ENCODE measurements at places on chromosomes 12 and 14.

DNA sequence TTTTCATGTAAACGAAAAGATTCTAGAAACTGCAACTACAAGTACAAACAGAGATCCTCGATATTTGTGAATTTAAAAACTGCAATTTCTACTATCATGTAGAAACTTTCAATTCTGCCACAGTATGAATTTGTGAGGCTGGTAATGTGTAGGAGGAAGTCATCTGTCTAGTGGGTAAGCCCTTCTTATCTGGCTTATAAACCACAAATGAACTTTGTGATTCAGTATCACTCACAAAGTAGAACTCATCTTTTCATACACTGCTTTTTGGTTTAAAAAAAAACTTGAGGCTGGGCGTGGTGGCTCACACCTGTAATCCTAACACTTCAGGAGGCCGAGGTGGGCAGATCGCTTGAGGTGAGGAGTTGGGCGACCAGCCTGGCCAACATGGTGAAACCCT, 20.7 kb downstream of the GTF2A1 start:
- DNase-seq, result no peak

GRCh38 chr12:42587601-42588523, 1.7 kb downstream of the PRICKLE1 start:
- no peak for DNase-seq

DNA sequence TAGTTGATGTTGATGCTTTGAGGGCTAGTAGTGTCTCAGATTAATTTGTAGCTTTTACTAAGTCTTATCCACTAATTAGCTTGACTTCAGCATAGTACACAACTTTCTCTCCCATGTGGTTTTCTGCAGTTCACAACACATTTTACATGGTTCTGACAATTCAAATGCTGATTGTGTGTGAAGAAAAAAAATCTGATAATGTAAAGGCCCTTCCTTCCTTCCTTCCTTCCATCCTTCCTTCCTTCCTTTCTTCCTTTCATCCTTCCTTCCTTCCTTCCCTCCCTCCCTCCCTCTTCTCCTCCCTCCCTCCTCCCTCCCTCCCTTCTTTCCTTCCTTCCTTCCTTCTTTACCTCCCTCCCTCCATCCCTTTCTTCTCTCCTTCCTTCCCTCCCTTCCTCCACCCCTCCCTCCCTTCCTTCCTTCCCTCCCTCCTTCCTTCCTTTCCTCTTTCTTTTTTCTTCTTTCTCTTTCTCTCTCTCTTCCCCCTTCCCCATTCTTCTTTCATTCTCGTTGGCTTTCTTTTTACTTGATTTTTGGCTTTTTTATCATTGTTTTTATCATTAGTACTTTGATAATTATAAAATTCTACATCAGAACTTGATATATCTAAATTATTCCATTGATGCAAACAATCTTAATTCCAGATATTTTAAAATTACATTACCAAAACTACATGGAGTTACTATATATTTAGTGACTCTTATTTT, 1415.6 kb downstream of the LRFN5 start:
- no peak for DNase-seq

DNA sequence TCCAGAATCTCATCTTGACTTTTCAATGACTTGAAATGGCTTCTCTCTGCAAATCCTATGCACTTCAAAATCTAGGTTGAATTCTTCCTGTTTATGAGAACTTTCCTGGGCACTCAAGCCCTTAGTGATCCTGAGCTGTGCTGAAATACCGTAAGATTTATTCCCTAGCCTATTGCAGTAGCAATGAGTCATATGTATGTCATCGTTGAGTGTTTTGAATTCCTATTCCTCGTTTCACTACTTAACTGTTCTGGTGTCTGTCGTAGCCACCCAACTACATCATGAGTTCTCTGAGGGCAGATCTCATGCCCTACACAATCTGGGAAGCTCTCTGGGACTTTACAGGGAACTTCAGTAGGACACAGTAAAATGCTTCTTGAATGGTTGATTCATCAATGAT, 190.8 kb upstream of the TMEM132C start:
- DNase-seq, result no peak

GRCh38 chr14:92334050-92334449, 11.1 kb downstream of the SLC24A4 start:
- no peak for DNase-seq

GRCh38 chr12:112466011-112466422, 47.3 kb downstream of the PTPN11 start:
- DNase-seq, result no peak

- no peak for DNase-seq
Measured at GRCh38 chr14:75979071-75979571, 2.7 kb downstream of the TGFB3 start.

- DNase-seq, result no peak
Measured at GRCh38 chr12:20099395-20100183, 268.7 kb upstream of the PDE3A start.

- no peak for DNase-seq
Measured at GRCh38 chr12:122934722-122935121, 31.5 kb downstream of the ABCB9 start.

DNA sequence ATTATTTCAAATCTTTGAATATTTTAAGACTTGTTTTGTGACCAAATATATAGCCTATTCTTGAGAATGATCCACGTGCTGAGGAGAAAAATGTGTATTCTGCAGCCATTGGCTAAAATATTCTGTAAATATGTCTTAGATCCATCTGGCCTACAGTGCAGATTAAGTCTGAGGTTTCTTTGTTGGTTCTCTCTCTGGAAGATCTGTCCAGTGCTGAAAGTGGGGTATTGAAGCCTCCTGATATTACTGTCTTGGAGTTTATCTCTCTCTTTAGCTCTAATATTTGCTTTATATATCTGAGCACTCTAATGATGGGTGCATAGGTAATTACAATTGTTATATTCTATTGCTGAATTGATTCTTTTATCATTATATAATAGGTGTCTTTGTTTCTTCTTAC, 617.4 kb upstream of the LRFN5 start:
- DNase-seq, result no peak

GRCh38 chr14:77303417-77304156, 17.1 kb downstream of the POMT2 start:
- DNase-seq, result no peak

DNA sequence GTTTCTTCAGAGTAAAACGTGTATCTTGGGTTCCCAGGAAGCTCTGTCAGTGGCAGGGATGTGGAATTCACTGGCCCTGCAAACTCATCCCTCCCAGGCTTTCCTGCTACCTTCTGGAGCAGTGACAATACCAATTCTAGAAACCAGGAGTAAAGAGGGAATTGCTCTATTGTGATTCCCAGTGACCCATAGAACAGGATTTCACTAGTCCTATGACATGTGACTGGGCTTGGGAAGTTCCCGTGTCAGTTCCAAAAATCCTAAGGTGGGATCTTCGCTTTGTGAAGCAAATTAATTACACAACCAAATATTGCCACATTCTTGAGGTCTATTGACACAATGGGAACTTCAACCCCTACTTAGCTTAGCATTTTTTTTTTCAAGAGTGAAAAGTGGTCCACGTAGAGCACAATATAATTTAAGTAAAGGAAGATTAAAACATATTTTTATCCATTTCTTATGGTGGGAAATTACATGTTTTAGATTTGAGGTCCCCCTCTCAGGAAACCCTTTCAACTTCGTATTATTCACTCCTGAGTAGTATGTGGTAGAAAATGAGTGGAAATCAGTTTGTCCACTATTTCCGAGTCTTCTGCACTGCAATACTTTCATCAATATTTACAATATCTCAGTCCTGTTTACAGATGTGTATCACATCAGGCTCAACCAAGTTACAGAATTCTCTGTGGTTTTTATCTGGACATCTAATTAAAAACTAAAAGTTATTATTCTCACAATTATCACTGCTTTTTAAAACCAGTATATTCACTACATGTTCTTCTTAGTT, 88.9 kb upstream of the SOX5 start:
- DNase-seq, result no peak

GRCh38 chr14:75404847-75405246, 23.0 kb upstream of the JDP2 start:
- no peak for DNase-seq

DNA sequence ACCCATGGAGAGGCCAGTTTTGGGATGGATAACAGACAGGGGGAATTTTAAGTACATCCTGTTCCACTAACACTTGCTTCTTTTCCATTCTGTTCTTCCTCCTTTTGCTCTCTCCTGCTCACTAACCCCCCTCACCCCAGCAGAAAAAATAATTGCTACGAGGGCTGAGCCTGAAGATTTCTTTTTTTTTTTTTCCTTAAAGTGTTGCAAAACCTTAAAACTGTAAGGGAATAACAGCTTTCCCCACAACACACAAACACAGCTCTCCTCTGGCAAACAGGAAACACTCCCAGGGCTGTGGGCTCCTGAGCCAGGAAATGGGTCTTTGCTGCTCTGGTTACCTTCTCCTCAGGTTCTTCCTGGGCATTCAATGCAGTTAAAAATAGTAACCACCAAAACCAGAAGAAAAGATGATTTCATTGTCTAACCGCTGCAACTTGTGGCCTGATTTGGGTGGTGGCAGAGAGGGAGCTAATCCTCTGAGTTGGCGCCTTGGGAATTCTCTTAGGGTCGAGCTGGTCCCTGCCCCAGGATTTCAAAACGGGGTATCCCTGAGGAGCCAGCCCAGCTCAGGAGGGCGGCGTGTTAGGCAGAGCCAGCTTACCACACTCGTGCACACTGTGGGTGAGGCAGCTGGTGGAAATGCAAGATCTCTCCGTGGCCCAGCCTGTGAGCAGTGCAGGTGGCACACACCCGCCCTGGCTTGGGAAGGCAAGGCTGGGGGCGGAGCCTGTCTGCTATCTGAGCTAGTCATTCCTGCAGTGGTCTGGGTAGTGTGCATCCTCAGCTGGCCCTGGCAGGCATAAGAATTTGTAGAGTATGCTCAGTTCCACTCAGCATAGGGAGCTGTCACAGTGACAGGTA, 17.1 kb upstream of the EMP1 start:
- no peak for DNase-seq

GRCh38 chr14:81972601-81973000, 438.9 kb upstream of the SEL1L start:
- no peak for DNase-seq

- no peak for DNase-seq
Measured at GRCh38 chr12:49661191-49661590, 37.8 kb downstream of the PRPF40B start.

GRCh38 chr12:73124480-73124879, 852.3 kb downstream of the TRHDE start:
- DNase-seq, result no peak

DNA sequence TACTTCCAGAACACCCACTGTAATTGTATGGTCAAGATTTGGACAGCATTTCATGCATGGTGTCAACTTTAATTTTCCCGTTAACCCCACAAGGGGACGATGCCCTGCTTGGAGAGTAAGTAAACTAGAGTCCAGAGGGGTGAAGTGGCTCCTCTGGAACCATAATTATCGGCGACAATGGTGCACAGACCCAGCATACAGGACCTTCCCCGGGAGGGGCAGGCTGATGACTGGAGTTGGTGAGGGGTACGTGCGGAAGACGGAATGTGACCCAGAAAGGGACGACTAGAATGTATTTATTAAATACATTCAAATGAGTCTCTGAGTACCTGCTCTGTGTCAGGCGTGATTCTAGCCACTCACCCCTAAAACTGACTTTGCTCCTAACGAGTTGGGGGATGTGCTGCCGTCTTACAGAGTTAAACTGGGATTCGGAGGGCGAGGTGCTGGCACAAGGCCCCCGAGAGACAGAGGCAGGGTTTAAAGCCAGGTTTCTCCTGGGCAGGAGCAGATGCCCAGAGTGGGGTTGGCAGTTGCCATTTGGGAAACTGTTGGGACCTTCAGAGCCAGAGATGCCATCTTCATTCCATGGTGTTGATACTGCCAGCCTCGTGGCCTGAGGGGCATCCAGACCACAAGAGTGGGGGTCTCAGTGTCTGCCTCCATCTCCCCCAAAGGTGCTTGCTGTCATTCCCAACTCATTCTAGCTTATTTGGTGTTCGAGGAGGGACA, 10.9 kb downstream of the RTL1 start:
- DNase-seq, result no peak

DNA sequence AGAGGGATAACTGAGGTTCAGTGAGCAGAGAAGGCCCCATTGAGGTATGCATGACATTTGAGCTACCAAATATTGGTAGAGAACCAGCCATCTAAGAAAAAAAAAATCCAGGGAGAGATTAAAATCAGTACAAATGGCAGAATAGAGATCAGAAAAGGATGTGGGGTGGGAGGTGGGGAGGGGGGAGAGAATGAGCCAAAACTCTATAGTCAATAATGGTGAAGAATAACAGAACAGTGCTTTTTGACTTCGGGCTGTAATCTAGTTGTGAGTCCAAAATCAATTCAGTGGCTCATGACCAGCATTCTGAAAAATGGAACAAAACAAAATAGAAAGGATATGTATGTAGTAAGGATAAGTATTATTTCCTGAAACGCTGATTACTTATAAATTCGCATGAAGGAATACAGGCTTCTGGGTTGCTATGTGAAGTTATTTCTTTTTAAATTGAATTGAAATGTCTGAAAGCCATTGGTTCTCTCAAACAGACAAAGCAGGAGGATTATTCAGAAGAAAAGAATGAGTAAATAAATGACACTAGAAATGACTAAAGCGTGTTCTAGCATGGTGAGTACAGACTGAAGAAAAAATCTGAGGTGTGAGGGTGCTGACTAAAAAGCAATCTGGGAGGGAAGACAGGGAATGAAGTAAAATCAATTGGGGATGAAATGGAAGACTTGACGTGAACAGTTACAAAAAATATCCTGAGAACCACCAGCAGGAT, 72.4 kb downstream of the ATP2B1 start:
- no peak for DNase-seq

DNA sequence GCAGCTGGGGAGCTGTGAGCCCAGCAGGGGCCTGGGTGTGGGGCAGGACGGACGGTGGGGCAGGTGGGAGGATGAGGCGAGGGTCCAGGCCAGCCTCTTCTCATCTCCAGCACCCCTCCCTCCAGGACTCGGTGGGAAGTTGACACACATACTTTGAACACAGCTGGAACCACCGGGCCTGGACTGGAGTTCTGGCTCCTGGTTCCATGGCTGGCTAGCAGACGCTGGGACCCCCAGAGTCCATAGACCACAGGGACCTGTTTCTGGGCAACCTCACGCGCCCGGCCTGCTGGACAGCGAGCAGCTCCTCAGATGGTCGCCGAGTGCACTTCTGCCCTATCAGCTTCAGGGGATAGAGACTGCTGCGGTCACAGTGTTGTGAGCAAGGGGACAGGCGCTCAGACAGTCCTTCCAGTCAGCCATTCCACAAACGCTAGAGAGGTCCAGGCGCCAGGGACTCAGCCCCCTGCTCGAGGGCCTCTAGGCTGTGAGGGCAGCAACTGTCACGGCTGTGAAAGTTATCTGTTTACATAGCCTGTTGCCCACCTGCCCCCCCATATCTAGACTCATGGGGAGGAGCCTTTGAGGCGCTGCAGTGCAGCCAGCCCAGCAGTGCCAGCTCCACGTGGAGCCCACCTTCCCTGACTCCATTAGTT, 25.2 kb downstream of the TCHP start:
- DNase-seq, result no peak

DNA sequence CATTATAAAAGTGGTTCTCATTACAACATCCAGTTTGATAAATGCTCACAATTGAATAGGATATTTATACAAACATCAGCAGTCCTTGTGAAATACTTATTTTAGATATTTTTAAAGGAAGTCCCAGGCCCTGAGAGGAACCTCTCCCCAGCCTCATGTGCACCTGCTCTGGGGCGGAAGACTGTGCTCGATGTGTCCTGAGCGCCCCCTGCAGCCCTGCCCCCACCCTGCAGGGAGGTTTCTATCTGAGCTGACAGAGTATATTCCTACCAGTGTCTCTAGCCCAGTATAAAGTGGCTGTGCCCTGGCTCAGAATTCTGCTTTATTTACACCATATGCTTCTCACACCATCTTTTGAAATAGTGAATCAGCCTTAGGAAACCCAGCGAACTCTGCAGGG, 1349.1 kb downstream of the TMEM121 start:
- no peak for DNase-seq
